ENCODE measurements at places on chromosomes 7 and 10.

- no peak for DNase-seq
These were observed 68.4 kb upstream of the PDZD8 start for GRCh38 chr10:117443686-117444041.

GRCh38 chr7:92835851-92836488, 403 bp downstream of the CDK6 start:
- peak; percentile 100 for DNase-seq

GRCh38 chr7:40299097-40299496, 164.3 kb downstream of the SUGCT start:
- no peak for DNase-seq

GRCh38 chr10:89302625-89303024, 779 bp downstream of the IFIT2 start:
- peak; percentile 47 for DNase-seq

DNA sequence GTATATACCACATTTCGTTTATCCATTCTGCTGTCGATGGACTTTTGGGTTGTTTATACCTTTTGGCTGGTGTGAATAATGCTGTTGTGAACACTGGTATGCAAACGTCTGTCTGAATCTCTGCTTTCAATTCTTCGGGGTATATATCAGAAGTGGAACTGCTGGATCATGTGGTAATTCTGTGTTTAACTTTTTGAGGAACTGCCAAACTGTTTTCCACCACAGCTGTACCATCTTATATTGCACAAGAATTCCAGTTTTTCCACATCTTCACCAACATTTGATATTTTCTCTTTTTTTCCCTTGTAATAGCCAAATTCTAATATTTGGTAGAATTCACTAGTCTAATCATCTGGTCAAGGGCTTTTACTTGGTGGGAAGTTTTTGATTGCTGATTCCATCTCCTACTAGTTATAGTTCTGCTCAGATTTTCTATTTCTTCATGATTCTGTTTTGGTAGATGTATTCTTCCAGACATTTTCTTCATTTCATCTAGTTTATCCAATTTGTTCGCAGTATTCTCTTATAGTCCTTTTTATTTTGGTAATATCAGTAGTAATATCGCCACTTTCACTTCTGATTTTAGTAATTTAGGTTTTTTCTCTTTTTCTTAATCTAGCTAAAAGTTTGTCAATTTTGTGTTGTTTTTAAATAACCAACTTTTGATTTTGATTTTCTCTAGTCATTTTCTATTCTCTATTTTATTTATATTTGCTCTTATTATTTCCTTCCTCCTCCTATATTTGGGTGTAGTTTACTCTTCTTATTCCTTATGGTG, 271.2 kb downstream of the ZEB1 start:
- DNase-seq, result no peak

GRCh38 chr10:124917428-124918190, 24.3 kb upstream of the ZRANB1 start:
- peak; percentile 88 for DNase-seq

DNA sequence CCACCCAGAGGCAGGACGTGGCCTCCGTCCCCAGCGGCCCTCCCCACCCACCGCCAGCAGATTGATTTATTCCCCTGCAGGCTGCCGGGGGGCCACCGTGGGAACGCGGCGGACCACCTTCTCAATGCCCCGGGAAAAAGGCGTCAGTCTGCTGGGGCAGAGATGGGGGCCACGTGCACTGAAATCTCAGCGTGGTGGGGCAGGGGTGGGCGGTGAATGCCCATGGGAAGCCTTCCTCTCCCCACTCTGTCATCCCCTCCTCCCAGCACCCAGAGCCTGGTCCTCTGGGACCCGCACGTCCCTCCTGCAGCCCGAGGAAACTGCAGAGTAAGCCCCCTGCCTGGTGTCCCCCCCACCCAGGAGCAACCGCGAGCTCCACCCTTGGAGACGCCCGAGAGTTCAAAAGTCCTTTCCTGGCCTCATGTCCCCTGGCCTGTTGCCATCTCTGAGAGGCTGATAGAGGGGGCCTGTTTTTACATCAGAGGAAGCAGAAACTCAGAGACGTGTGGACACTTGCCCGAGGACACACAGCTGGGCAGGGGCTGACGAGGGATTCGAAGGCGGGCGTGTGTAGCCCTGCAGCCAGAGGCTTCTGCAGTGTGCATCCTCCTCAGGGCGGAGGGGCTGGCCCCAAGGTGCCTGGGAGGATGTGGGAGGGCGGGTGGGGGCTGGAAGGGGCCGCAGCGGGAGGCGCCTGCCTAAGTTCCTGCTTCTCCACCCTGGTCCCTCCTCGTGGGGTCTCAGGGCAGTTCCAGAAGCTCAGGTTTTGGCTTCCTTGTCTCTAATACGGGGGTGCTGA, 21.8 kb downstream of the UNCX start:
- no peak for DNase-seq

GRCh38 chr10:117352724-117353123, 22.5 kb downstream of the PDZD8 start:
- no peak for DNase-seq

DNA sequence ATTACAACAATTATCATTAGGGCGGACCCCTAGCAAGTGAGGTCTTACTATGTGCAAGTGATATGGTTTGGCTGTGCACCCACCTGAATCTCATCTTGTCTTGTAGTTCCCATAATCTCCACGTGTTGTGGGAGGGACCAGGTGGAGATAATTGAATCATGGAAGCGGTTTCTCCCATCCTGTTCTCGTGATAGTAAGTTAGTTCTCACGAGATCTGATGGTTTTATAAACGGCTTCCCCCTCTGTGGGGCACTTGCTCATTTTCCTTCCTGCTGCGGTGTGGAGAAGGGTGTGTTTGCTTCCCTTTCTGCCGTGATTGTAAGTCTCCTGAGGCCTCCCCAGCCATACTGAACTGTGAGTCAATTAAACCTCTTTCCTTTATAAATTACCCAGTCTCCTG, 96.1 kb upstream of the CDK6 start:
- DNase-seq, result no peak

- no peak for DNase-seq
These were observed 28.9 kb downstream of the NRF1 start for GRCh38 chr7:129640400-129640799.

GRCh38 chr7:141558544-141559183, 7.5 kb downstream of the AGK start:
- no peak for DNase-seq

- DNase-seq, result no peak
These were observed 115.8 kb upstream of the CARD11 start for GRCh38 chr7:3159445-3159844.

- DNase-seq, result no peak
These were observed 6.0 kb downstream of the TSC22D4 start for GRCh38 chr7:100472854-100473499.

DNA sequence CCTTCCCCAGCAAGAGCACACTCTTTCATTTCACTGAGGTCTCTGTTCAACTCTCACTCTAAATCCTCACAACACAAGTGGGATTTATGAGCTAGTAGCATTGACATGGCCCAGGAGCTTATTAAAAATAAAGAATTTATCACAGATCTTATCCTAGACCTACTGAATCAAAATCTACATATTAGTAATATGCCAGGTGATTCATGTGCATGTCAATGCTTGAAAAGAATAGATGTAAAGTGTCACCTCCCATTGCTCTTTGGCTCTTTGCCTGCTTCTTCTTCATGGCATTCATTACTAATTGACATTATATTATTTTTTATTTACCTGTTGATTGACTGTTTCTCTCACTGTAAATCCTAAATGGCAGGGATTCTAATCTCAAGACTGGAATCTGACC, 459.2 kb upstream of the LRRTM3 start:
- no peak for DNase-seq
